ENCODE measurements at places on chromosomes 3 and 15. TPM values are rescaled to one million over a fixed set of nuclear protein-coding genes. Genes with fewer than 3 reads are reported as not detected.

EIF3J gene
- 46.5 TPM for total RNA-seq

TADA3 gene
- 26.2 TPM for total RNA-seq

ITIH1 gene
- not detected for total RNA-seq

SGO1 gene
- total RNA-seq: 1.8 TPM

KAT2B gene
- 11.6 TPM for total RNA-seq

CD96 gene
- total RNA-seq: not detected

SLC9A9 gene
- total RNA-seq: 3.9 TPM

ARID3B gene
- 3.2 TPM for total RNA-seq

HSPBAP1 gene
- total RNA-seq: 7.2 TPM

CFAP91 gene
- not detected for total RNA-seq

GRCh38 chr3:47661121-47661752, 82.6 kb upstream of the CSPG5 start:
- DNase-seq: no peak

GRCh38 chr3:141804778-141805639, 41.8 kb downstream of the GRK7 start:
- DNase-seq: no peak

GRCh38 chr3:53255423-53255774, 423 bp downstream of the TKT start:
- peak; percentile 40 for DNase-seq

DNA sequence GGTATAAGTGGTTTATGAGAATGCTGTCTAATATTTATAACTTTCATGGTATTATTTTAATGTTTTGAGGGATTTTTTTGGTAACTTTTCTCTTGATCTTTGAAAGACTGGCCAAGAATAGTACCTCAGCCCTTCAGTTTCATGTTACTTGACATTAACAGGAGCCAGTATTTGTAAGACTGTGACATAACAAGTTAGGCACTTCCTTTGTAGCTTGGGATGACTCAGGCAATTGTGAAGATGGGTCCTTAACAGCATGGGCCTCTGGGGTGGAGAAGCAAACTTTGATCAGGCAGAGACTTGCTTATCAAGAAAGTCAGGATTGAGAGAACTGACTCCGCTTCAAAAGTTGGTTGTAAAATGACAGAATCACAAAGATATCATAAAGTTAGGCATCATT, 9.5 kb downstream of the LRRC49 start:
- DNase-seq: peak; percentile 72

DNA sequence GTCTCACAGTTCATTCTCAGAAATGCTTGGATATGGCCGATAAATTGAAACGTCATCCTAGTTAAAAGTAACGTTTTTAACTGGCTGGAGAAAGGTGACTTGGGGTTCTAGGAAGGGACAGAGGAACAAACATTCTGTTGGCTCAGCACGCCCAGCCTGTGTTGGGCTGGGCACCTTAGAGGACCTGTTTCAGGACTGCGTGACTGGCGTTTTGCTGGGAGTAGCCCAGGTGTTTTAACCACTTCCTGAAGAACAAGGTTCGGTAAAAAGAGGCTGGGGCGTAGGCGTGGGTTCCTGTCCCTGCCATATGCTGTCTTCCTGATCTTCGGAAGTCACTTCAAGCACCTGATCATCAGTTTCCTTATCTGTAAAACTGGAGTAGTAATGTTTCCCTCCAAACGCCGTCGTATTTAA, 1.1 kb upstream of the TLNRD1 start:
- DNase-seq: no peak

- DNase-seq: peak; percentile 11
These were observed 671.7 kb downstream of the MECOM start for GRCh38 chr3:168991803-168992202.

GRCh38 chr15:29887721-29888120, 65.5 kb upstream of the TJP1 start:
- DNase-seq: no peak

DNA sequence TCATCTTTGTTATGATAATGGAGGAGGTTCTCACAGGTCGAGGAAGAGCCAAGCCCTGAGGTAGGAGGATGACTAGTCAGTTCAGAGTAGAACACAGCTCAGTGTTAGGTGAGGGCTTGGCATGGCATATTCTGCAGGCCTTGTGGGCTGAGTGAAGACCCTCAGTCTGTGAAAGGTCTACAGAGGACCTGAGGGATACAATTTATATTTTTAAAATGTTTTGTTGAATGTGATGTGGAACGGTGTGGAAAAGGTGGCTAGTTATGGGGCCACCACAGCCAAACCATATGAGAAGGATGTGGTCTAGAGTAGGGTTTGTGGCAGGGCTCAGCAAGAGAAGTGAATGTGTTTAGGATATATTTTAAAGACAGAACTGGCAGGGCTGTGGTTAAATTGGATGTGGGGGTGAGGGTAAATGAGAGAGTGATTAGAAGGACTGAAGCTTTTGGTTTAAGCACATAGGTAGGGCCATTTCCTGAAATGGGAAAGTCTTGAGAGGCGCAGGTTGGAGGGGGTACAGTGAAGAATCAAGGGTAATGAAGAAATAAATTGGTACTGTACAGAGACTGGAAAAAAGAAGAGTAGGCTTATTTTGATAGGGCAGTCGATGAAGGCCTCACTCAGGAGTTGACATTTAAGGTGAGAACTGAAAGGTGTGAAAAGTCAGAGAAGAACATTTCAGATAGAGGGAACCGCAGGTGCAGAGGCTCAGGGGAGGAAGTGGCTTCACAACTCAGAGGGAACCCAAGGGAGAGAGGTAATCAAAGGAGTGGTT, 60.5 kb downstream of the SPTSSB start:
- no peak for DNase-seq

- no peak for DNase-seq
These were observed 8.2 kb downstream of the THOC7 start for GRCh38 chr3:63855333-63855940.

DNA sequence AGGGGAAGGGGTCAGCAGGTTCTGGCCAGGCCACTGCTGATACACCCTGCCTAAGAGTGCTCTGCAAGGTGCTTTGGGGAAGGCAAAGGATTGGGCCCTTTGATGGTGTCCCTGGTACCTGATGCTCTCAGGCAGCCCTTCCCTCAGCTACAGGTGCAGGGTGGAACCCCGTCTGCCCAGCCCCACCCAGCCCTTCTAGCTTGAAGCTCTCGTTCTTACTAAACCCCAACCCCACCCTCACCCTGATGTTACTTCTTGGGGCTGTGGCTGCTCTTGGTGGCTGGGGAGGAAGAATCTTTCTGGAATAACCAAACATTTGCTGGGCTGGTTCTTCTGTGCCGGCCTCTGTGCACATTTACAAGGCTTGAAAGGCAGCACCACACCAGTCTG, 6.4 kb downstream of the GNAI2 start:
- DNase-seq: no peak

GRCh38 chr3:78794431-78794830, 973.4 kb downstream of the ROBO1 start:
- no peak for DNase-seq

DNA sequence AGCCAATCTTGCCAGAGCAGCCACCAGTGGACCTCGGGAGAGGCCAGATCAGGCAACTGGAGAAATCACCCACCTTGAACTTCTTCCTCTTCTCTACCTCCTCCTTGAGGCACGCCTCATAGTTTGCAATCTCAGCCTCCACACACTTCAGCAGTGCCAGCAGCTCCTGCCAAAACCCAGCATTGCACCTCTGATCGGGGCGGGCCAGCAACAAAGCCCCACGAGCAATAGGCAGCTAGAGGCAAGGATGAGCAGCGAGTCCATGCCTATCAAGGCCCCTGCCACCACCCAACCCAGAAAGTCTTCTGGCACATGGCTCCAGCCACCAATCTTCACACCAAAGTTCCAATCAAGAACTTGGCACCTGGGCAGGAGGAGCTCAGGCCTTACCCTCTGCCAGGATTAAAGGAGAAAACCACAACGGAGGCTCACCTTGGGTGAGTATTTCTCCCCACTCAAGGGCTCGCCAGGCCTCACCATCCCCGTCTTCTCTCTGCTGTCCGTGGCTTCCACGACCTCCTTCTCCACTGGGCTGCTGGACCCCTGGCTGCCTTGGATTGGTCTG, 42.1 kb downstream of the SEMA3G start:
- DNase-seq: no peak

DNA sequence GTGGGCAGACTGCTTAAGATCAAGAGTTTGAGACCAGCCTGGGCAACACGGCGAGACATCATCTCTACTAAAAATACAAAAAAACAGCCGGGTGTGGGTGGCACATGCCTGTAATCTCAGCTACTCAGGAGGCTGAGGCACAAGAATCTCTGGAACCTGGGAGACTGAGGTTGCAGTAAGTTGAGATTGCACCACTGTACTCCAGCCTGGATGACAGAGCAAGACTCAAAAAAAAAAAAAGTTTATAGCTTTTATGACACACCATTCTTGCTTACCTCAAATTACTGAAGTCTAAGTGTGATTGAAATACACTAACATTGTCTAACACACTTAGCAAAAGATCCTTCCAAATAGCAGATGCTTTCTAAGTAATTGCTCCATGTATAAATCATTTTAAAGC, 207.6 kb downstream of the STAG1 start:
- DNase-seq: no peak

GRCh38 chr15:76667943-76668715, 237.0 kb downstream of the SCAPER start:
- DNase-seq: no peak

GRCh38 chr3:142940000-142940399, 23.5 kb downstream of the PAQR9 start:
- DNase-seq: no peak

DNA sequence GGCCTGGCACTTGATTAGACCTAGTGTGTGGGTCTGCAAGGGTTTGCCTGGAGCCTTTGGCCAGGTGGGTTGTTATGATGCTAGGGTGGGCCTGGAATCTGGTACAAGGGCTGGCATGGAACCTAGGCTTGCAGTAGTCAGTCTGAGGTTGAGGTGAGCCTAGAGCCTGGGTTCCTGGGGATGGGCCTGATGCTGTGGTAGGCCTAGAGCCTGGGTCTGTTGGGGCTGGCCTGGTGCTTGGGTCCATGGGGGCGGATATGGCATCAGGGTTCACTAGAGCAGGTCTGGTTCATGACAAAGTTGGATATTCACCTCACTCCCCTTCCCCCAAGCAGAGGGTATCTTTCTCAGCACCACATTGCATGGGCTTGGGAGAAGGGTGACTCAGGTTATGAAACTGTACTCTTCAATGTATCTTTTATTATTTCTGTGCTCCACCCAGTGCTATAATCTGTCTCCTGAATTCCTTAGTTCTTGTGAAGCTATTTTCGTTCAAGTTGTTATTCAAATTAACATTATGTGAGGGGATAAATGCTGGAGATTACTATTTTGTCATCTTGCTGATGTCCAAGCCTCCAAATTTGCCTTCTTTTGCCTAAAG, 274.4 kb downstream of the NFKBIZ start:
- no peak for DNase-seq

DNA sequence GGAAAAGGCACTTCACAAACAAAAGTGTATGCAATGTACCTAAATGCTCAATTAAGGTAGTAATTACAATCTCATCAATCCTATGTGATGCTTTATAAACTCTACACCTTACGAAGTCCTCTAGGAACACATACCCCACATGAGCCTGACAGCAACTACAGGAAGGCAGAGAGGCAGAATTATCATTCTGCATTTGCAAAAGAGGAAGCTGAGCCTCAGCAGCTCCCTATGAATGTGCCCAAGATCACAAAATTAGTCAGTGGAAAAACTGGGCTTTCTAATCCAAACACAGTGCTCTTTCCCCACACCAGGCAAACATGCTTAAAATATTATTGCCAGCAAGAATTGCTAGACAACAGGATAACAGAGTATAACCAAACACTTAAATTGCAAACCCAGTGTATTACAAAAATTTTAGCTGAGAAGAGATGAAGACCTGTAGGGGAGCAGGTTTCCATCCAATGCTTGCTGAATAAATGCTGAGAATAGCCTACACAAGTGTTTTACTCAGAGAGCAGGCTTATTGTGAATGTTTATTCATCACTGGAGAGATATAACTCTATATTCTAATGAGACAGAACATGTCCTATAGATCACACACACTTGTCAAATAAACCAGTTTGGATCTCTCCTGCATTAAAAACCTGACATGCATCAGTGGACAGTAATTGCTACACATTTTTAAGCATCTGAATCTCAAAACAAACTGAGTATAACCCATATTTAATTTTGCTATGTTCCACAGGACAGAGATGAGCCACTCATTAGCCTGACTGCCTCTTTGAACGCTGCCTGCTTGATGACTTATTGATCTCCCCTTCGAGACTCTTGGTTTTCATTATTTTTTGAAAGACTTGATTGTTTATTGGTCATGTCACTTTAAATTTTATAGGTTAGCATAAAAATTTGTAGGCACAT, 62.2 kb downstream of the PLCH1 start:
- no peak for DNase-seq

DNA sequence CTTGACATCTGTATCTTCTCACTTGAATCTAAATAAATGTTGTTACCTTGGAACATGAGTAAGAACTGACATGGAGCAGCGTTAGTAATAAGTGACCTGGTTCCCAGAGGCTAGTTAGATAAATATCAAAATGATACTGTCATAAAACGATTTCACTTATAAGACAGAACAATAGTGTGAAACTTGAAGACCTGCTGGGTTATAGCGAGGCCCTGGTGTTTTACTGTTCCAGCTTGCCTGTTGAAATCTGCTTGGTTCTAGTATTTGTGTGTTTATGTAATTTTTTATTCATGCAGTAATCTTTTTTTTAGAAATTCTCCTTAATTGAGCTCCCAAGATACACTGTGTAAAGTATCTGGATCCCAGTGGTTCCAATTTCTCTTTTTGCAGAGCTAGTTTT, 129.4 kb downstream of the CACNA2D3 start:
- DNase-seq: no peak

DNA sequence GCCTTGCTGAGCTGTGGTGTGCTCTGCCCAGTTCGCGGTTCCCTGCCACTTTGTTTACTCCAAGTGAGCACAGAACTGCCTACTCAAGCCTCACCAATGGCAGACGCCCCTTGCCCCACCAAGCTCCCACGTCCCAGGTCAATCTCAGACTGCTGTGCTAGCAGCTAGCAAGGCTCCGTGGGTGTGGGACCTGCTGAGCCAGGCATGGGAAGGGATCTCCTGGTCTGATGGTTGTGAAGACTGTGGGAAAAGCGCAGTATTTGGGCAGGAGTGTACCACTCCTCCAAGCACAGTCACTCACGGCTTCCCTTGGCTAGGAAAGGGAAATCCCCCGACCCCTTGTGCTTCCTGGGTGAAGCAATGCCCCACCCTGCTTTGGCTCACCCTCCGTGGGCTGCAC, 45.0 kb downstream of the SLC12A6 start:
- no peak for DNase-seq

DNA sequence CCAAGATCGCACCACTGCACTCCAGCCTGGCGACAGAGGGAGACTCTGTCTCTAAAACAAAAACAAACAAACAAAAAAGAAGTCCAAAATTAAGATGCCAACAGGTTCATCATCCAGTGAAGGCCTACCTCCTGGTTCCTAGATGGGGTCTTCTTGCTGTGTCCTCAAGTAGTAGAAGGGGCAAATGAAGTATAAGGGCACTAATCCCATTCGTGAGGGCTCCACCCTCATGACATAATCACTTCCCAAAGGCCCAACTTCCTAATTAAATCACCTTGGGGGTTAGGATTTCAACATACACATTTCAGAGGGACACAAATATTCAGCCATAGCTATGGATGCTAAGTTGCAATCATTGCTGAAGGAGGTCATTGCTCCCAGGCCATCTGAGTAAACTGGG, 45.8 kb downstream of the PCNP start:
- DNase-seq: no peak
